Activated CD8-positive, alpha-beta memory T cell treated with anti-CD3 and anti-CD28 coated beads for 4 hours (primary cell): ENCODE measurements at places on chromosomes 4 and X.

DNA sequence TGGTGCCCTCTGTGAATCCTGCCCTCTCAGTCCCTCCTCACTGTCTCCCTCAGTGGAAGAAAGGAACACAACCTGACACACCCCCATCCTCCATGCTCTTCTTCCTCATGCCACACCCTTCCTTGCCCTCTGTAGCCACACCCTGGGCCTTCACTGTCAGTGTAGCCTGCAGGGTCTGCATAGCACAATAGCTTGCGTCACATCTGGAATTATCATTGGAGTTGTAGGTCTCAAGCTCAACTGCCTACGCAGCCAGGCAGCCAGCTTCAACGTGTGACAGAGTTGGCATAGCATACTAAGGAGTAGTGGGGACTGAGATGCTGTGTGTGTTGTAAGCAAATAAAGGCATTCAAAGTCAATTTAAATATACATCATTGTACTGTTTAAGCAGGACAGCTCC is 113.5 kb upstream of the SCML1 start:
- DNase-seq, result no peak

GRCh38 chr4:8380511-8381415 is 59.8 kb downstream of the ACOX3 start:
- no peak for DNase-seq

DNA sequence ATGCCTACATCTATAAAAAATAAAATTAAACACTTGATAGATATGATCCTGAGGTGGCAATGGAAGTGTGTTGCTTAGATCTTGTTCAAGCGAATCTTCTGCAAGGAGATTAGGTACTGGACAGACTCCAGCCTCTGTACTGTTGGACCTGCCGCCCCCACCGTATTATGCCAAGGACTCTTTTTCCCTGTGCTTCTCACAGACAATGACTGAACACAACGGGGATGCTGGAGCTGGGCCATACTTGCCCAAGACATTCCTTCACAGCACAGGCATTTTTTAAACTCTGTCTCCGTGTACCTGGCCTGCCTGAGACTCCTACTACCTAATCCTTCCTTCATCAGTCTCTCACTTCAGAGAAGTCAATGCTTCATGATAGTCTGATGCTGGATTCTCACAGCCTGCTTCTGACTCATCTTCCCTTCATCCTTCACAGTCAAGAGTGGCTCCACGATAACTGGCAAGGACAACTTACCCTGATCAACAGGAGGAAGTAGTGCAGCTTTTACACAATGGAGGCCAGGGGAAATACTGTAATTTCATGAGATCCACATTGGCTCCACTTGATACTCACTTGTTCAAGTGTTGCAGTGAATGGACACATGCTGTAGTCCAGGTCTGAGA is 754.6 kb upstream of the AGA start:
- no peak for DNase-seq

GRCh38 chr4:74544655-74545361 is 99.9 kb downstream of the AREG start:
- no peak for DNase-seq

GRCh38 chr4:147596981-147597380 is 20.2 kb upstream of the TMEM184C start:
- DNase-seq, result no peak

DNA sequence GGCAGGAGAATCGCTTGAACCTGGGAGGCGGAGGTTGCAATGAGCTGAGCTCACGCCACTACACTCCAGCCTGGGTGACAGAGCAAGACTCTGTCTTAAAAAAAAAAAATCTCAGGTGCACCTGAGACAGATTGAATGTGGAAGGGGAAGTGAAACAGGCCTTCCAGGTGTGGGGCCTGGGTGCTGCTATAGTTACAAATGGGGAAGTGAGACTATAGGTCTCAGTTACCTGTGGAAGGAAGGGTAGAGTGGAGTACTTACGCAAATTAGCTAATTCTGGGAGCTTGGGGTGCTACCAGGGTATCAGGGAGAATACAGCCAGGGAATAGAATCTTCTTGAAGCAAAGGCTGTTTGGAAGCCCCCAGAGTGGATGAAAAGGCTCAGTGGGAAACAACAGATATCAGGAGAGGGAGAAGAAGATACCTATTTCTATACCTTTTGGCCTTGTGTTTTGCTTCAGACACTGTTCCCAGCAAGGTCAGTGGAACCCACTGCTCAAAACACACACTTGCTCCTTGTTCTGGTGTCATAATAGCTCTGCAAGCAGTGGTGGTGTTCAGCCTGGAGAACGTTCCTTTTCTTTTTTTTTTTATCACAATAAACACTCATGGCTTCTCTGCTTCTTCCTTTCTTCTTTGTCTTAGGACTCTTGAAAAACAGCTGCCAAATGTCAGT is 7.0 kb downstream of the CD38 start:
- no peak for DNase-seq

- no peak for DNase-seq
These were observed 33.4 kb downstream of the FRG1 start for GRCh38 chr4:189974056-189974455.
